Spleen (tissue), 13 donors: ENCODE measurements at places on chromosomes 16 and 17. TPM values are rescaled to one million over a fixed set of nuclear protein-coding genes. Genes with fewer than 3 reads are reported as not detected.

DNA sequence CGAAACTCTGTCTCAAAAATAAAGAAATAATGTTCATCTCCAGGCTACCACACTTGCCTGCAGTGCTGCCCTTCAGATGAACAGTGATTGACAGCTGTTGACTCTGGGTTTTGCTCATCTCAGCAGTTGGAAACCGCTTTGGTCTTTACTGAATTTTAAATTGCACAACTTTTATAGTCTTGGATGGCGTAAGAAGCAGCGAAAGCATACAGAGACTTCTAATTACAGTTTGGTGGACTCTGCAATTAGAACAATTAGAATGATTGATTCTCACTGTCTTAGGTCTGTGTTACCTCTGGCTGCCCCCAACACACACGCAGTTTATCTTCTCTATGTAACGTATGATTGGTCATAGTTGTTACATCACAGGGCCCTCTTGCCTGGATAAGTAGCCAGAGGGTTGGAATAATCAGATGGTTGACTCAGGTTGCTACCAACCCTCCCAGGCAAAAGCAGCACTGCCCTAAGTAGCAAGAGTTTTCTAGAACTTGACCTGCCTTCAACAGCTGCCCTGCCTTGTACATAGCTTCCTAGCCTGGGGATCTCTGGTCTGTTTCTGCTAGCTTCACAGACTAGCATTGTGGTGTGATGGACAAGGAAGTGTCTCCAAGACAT lies 1.9 kb upstream of the NAT9 start:
- DNase-seq = no peak

DNA sequence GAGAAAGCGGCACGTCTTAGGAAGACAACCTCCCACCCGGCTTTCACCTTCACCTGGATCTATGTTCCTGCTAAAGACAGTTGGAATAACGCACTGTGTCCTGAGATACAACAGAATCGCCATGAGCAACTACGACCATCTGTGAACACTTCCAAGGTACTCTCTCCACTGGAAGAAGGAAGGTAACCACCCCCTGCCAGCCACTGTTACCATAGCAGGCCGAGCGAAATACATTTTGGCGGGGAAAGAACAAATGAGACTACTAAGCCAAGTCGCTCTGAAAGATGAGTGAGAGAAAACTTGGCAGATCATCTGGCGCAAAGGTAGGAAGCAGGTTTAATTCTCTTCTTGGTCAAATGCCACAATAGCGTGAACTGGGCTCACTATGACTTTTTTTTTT lies 9.8 kb downstream of the CRK start:
- no peak for DNase-seq

- no peak for DNase-seq
Measured at GRCh38 chr17:41003926-41004325, 4.2 kb upstream of the KRTAP3-2 start.

DNA sequence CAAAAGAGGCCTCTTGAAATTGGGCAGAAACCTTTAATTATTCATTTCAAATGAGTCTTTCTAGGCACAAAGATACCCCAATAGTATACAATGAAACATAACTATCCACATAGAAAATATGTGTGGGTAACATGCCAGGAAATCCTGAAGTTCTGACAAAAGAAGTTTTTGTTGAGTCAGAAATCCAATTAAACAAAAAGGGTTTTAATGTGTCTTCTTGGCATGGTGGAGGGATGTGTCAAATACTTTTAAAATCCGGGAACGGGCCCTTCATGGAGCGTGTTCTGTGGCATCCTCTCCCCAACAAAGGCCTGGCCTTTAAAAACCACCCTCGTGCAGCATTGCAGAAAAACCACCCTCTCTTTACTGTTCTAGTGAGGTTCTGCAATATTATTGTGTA lies 14.2 kb downstream of the CDRT4 start:
- no peak for DNase-seq

Gene GNAO1
- 1.0 TPM for polyA plus RNA-seq

- no peak for DNase-seq
Measured at GRCh38 chr17:61239953-61240352, 159.7 kb upstream of the TBX2 start.

Gene ULK2
- 2.7 TPM for polyA plus RNA-seq

GRCh38 chr17:72165867-72166439 lies 45.1 kb downstream of the SOX9 start:
- no peak for DNase-seq

DNA sequence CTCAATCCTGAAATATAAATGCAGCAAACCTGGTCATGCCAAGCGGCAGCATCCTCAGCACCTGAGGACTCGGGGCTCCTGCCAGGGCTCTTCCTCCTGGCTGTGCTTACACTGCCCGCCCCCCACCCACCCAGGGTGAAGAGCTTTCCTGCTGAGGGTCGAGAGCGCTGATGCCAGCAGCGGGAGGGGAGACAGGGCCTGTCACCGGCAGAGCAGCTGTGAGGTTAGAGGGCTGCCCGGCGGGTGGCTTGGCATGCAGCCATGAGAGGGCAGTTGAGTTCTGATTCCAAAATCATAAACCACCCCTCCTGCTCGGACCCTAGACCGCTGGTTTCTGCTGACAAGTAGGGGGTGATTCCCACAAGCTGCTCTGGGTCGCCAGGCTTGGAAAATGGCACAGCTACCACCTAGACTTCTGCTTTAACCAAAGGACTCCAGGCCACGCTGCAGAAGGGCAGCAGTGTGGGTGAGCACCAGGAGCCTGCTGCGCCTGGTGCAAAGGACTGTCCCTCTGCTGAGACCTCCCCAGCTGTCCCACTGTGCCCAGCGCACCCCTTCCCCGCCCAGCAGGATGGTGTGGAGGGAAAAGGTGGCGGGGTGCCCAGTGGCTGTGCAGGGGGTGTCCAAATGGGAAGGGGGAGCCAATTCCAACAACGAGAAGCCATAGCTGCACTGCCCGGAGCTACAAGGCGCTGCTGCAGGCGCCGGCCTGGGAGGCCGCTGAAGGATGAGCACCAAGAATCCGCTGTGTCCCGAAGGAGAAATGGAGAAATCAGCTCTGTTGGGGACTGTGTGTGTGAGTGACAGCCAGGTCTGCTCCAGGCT lies 26.6 kb downstream of the MXRA7 start:
- peak; percentile 62 for DNase-seq

GRCh38 chr16:88373927-88374492 lies 8.7 kb upstream of the ZNF469 start:
- DNase-seq = peak; percentile 37

DNA sequence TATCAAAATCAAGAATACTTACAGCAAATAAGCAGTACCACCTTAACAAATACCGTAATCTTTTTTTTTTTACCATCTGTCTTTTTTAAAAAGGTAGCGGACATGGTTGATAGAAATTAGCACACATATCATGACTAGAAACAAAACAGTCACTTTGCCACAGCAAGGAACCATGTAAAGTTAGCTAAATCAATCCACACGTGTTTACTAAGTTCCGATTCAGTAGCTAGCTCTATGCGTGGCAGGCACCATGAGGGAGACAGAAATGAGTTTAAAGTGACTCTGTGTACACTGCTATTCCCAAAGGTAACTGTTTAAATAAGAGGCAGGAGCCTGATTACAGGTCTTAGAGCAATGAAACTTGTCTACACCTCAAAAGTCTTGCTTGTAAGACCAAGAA lies 108.6 kb downstream of the XYLT1 start:
- no peak for DNase-seq

DNA sequence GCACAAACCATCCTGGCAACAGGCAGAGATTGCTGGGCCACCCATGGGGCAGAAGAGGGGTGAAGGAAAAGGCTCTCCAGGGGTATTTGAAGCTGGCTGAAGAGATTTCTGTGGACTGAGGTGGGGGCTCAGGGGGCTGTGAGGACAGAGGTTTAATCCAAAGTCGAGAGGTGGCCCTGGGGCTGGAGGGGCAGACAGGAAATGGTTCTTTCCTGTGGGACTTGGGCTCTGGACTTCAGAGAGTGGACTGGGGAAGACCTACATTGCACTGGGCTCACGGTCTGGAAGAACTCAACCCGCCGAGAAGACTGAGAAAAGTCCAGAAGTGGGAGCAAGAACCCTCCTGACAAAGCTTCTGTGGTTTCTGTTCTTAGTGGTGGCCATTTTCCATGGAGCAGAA lies 2.9 kb downstream of the CCDC42 start:
- DNase-seq = peak; percentile 28

Gene EVPLL
- not detected for polyA plus RNA-seq
